Hematopoietic multipotent progenitor cell treated with erythropoietin and hydrocortisone succinate and interleukin-3 and kit ligand, for 15 days (in vitro differentiated cells): ENCODE measurements at places on chromosomes 3 and 15.

DNA sequence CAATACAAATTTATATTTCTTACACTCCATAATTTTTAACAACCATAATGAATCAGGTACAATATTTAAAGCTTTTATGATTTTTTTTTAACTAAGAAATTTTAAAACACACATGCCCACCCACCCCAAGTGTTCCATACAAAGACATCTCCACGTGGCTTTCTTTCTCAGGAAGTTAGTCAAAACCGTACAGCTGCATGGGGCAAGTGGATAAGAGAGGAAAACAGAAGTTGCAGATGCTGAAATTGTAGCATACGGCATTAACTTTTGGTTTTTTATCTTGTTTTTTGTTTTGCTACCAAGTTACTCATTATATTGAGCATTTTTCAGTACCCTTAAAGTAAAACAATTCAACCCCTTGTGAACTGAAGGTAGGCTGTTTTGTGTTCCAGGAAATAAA is 14.8 kb downstream of the GNB4 start:
- DNase-seq: no peak

DNA sequence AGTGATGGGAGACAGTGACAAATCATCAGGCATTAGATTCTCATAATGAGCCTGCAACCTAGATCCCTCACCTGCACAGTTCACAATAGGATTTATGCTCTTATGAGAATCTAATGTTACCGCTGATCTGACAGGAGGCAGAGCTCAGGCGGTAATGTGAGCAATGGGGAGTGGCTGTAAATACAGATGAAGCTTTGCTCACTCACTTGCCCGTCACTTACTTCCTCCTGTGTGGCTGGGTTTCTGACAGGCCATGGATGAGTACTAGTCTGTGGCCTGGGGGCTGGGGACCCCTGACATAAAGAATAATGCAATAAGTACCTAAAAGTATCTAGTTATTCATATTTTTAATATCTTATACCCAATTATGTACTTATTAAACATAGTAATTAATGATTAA is 15.6 kb downstream of the IQCB1 start:
- DNase-seq: no peak

DNA sequence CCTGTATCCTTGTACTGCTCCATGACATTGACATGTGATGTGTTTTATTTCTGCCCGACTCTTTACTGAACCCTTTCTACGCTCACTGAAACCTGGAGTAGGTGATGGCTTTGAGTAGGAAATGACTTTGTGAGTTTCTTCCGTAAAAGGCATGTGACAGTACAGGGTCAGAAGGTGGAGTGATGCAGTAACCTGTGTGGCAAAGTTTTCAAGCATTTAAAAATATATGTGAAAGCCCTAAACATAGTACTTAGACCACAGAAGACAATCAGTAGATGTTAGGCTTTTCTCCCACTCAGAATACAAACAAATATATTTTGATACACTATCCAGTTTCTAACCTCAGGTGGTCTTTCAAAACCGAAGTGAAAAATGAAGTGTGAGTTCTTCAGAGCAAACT is 31.3 kb upstream of the SACM1L start:
- no peak for DNase-seq

DNA sequence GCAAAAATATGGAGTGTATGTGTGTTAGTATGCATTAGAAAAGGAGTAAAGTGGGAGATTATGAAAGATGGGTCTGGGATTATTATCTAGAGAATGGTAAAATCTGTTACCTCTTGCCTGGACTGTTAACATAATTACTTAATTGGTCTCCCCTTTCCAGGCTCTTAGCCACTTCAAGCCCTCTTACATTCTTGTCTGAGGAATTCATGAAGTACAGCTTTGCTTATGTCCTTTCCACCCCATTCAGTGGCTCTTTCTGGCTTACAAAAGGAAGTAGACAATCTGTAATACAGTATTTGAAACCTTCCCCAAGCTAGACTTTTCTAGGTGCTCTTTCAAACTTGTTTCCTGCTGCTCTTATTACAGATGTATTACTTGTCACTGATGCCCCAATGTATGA is 129.8 kb downstream of the MBNL1 start:
- no peak for DNase-seq

DNA sequence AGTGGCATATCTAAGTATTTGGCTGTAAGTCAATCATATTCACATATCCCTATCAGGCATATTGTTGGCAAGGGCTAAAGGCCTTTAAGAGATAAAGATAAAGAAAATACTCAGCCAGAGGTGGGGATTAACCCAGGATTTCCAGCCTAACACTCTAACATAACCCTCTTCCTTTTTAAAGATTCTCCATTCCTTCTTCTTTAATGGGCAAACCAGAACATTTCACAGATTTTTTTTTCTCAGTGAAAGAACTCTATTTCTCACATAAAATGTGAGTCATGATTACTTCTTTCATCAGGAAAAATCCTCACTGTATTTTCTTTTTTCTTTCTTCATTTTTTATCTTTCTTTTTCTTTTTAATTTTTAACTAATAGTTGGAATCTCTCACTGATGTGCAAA is 200.4 kb downstream of the NR1D2 start:
- DNase-seq: no peak

GRCh38 chr15:37773111-37773860 is 161.2 kb upstream of the TMCO5A start:
- DNase-seq: no peak
